AML-193 (cell line): ENCODE measurements at places on chromosomes 3 and 15.

GRCh38 chr3:195247863-195248189, 23.1 kb downstream of the XXYLT1 start:
- DNase-seq, result no peak

DNA sequence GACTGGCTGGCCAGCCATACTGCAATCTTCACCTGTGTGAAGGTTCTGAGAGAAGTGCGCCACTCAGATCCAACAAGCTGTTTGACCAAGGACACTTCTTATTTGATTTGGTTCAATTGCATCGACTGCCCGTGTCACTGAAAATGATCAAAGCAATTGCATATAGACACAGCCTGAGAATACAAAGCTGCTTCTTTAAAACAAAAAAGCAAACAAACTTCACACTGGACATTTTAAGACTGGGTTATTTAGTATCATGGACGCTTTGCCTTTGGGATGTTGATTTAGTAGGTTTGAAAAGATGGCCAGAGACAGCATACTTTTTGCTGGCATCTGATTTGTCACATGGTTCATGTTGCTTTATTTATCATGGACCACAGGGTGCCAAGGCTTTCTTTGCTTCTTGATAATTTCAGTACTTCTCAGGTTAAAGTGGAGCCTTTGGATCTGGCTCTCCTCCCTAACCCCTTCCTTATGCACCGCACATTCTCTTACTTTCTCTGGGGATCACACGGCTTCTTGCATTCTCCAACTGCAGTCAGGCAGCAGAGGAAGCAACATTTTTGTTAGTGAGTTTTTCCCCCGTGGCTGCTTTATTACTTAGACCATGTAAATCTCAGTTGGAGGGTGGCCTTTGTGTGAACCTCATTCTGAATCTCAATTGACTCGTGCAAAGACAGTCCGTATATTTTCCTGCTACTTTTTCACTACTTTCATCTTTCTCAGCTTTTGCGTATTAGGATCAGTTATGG, 151.0 kb downstream of the CD47 start:
- DNase-seq, result no peak

DNA sequence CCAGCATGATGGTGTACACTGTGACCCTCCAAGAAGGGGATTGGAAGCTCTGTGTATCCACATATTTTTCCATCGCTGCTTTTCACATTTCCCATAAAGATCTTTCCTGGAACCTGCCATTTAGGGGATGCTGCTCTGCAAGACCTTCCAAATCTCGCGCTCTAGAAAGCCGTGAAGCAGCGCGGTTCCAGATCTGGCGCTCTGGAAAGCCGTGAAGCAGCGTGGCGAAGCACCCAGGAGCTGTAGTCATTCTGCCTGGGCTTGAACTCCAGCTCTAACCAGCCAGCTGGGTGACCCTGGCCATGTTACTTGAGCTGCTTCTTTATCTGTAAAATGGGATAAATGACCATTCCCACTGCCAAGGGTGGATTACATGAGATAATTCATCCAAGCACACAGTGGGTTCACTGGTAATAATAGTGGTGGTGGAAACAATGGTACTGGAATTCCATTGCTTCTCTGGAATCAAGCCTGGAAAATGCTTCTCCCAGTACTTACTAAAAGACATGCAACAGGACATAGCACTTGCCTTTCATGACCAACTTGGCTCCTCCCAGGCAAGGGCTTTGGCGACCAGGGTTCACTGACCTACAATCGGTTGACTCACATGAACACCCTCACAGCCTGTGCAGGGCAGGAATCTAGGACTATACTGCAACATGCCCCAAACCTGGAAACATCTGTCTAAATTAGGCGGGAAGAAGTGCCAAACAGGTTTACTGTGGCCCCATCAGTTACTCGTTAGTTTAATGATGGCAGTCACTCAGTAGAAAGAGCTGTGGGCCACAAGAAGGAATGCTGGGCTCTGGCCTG, 70.7 kb downstream of the XXYLT1 start:
- DNase-seq, result no peak

DNA sequence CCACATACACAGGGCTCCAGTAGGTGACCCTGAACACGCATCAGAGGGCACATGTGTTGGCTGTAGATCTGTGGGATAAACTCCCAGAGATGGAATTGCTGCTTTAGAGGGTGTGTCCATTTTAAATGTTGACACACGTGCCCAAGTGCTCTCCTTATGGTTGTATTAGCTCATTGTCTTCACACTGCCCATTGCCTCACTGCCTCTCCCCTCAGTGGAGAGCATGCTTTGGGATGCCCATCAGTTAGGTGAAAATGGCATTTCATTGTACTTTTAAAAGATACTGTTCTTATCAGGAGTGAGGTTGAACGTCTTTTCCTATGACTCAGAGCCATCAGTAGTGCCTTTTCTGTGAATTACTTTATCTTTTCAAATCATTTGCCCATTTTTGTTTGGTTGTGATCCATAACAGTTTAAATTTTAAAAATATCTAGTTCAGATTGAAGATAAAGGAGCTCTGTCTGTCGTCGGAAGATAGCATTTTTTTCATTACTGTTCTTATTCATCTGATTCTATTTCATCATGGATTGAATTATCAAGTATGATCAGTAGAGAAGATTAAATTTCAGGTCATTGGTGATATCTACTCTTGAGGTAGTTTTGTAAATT, 120.7 kb downstream of the CHDH start:
- no peak for DNase-seq

DNA sequence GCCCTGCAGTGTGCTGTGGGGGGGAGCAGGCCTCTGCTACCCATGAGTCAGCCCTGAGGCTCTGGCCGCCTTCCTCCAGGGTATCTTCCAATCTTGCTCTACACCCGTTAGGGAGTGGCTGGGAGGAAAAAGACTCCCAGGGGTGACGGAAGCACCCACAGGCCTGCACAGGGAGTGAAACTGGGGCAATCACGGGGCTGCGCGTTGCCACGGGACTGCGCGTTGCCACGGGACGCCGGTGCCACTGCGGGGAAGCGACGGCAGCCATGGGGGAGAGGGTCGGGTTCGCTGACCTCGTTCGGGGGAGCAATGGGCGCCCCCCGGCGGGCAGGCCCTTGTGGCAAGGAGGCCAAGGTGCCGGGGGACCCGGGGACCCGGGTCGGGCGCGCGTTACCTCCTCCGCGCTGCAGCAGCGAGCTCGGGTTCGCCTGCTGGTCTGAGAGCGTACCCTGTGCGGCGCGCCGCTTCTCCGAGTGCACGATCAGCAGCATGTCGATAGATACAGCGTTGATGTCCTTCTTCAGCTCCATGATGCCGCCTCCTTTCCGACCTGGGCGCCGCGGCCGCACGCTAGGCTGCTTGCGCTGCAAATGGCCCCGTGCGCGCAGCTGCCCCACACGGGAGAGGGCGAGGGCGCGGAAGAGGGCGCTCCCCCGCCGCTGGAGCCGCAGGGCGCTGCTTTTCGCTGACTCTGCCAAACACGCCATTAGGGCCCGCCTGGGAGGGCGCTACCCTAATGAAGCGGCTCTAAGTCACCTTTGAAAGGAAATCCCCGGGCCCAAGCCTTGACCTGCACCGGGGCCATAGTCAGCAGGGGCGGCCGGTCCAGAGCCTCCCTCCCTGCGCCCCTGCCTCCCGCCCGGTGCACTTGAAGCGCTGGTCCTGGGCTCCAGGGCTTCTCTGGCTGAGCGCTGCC, at the start of gene KY:
KY (minus strand) TSS at position 592 of the 916 bp plus-strand sequence; CDS start at position 530, 62 bp downstream.
- DNase-seq, result no peak

- no peak for DNase-seq
Measured at GRCh38 chr3:158355623-158356588, 215.1 kb upstream of the MLF1 start.

GRCh38 chr15:46296797-46297196, 662.0 kb downstream of the SQOR start:
- DNase-seq, result no peak

GRCh38 chr3:140748903-140749302, 71.0 kb downstream of the TRIM42 start:
- no peak for DNase-seq

- DNase-seq, result no peak
Measured at GRCh38 chr3:27110020-27110419, 259.2 kb downstream of the NEK10 start.

- no peak for DNase-seq
Measured at GRCh38 chr3:99875581-99875928, 57.9 kb downstream of the CMSS1 start.

GRCh38 chr3:177150218-177150916, 46.9 kb downstream of the TBL1XR1 start:
- no peak for DNase-seq

DNA sequence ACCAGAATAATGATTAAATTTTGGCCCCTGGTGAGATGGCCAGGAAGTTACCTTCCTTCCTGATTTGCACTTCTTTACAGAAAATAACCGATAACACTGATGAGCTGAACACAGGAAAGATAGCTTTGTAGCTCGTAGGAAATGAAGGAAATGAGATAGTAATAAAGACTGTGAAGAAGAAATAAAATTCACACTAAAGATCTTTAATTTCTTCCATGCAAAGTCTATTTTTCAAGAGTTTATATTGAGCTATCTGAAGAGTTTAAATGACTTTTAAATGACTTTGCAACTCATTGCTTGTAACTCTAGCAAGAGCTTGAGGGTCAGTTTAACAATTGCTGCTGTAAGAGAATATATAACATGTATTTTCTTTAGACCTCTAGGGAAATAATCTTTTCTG, 543.0 kb downstream of the UNC13C start:
- no peak for DNase-seq

- DNase-seq, result no peak
Measured at GRCh38 chr15:37765786-37766185, 168.7 kb upstream of the TMCO5A start.

DNA sequence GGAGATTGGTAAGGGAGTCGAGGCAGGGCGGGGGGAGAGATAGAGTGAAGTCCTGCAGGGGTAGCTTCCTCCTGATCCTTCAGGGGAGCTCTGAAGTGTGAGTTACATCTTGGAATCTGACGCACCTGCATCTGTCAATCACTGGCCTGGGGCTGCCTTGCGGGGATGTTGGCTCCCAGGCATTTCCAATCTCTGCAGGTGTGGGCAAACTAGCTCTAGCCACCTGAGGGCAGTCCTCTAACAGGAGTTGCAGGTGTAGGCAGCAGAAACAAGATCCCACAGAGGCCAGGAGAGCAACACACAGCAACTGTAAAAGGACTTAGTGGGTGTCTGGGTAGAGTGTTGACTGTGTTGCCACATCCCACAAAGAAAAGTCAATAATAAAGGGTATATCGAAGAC, 63.6 kb downstream of the ZNF621 start:
- no peak for DNase-seq

DNA sequence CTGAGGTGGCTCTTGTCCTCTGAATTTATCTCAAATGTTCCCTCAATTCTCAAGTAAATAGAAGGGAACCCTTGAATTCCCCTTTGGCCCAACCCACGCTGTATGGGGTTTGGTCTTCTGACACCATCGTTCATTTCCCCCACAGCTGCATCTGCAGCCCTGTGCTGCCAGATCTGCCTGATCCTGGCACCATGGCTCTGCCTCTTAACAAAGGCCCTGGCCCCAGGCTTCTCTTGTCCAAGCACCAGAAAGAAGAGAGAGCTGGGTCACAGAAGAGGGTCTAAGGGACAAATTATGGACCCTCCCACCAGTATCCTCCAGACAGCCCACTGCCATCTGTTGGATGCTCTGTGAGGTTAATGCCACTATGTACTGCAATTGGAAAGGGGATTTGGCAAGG, 1.8 kb downstream of the MAP1A start:
- DNase-seq, result no peak

DNA sequence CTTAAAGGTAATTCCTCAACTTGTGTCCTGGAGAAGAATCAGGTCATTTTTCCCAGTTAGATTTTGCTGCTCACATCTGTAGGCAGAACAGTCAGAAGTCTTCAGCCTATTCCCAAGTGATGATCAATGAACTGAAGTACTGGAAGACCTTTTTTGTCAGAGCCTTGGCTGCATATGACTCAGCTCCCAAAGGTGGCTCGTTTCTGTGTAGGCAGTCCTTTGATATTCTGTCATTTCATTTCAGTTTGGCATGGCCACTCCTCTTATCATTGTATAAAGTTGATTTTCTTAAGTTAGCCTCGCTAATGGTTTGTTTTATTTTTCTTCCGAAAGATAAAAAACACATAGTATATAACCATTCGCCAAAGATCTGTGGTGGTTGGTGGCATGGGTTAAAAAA, 90.7 kb downstream of the KLHL25 start:
- no peak for DNase-seq

DNA sequence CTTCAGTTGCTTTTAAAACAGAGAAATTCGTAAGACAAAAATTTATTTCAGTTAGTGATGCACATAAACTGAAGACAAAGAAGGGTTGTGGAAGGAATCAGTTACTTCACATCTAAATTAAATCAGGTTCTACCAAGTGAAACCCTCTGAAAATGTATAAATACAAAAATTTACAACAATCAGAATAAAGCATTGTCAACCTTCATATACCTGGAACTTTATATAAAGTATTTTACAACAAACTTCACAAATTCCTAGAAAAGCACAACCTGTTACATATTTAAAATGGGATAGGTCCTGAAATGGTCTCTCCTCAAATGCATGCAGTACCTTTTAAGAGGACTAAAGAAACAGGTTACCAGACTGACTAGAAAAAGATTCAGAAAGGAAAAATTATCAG, 26.9 kb downstream of the ATOSA start:
- DNase-seq, result no peak

GRCh38 chr15:60370869-60371136, 27.0 kb downstream of the ANXA2 start:
- DNase-seq, result no peak

DNA sequence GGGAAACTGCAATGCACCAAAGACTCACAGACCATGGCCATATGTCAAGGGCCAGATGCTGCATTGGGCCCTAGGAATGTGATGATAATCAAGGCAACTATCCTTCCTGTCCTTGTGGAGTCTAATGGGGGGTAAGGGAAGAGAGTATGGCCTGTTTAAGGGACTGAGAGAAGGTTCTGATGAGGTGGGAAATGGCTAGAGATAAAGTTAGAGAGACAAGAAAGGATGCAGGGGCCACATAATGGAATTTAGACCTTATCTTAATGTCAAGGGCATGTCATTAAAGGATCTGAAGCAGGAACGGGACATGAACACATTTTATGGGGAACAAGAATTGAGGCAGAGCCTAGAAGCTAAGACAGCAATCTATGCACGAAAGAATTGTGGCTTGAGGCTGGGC, 30.0 kb upstream of the ABHD17C start:
- DNase-seq, result no peak

DNA sequence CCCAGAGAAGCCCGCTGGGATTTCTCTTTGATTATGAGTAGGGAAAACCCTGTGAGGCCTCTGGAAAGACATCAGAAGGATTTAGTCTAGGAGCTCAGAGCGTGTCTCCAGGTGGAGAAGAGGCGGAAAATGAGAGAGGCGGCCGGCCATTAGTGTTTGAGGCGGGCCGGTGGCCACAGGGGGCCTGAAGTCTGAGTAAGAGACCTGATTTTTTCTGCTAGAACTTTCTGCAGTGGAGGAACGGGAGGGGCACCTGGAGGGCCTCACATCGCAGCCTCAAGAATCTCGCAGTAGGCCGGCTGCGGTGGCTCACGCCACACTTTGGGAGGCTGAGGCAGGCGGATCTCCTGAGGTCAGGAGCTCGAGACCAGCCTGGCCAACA, 28.5 kb downstream of the KLHDC8B start:
- no peak for DNase-seq

GRCh38 chr3:180633722-180634121, 31.8 kb downstream of the TTC14 start:
- no peak for DNase-seq
